ENCODE measurements at places on chromosomes 3 and 15.

DNA sequence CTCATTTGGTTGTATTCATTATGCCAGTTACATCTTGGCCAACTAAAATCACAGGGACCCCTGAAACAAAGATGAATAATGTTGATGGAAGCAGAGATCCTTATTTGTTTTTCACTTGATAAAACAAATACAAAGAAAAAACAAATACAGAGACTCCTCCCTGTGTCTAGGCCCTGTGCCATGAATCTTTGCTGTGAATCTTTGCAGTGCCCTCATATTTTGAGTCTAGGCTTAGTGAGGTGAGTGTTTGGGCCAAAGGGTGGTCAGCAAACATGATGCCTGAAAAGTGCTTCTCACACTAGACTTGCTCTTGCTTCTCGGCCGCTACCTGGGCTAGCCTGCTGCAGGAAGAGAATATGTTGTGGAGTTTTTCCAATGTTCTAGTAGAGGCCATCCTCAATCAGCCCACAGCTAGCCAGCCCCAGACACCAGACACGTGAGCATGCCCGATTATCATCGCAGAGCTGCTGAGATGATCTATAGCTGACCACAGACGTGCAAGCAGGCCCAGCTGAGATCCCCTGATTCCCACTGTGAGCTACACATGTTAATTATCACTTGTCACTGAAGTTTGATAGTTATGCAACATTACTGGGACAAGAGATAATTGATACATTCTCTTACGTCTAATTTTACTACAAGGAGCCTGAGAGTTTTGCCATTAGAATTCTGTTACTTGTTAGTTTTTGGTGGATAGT, 191.4 kb downstream of the THRB start:
- no peak for DNase-seq

DNA sequence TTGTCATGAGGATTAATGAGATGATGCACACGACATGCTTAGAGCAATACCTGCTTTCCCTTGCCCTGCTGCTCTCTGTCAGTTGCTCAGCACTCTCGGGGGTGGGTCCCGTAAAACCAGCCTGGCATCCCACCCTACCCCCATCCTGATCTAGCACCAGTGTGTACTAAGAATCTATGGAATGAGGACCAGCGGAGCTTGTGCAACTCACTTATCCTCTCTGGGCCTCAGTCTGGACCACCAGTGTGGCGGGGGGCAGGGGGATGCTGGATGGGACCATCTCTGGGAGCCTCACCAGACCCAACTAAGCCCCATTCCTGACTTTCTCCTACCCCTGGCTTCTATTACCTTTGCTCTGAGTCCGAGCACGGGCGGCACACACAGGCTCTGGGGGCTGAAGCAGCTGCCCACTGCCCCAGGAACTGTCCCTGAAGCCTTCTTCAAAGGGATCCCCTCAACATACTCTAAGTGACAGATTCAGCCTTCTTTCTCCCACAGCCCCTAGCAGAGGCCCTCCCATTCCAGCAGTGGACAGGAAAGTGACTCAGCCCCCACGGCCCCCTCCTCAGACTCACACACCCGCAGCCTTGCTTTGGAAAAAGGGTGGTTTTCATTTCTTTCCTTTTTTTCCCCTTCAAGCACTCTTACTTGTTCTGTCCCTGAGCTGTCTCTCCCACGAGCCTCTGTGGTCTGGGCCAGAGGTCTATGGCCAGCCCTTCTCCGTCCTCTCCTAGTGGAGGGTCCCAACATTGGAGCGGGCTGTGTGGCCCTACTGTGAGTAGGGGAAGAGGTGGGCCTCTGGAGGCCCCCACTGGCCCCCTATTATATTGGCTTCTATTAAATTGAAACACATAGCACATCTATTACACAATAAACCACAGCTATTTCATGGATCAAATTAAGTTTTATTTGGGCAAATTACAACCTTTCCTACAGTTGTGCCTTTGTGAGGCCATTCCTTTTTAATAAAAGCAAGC, 100.3 kb downstream of the SMAD6 start:
- DNase-seq = no peak

GRCh38 chr3:116001151-116001621, 377.9 kb downstream of the GAP43 start:
- no peak for DNase-seq

- DNase-seq = no peak
Measured at GRCh38 chr3:52712291-52713212, 6.6 kb downstream of the SPCS1 start.

GRCh38 chr3:68936856-68937255, 4.5 kb upstream of the TAFA4 start:
- no peak for DNase-seq

- DNase-seq = peak; percentile 11
Measured at GRCh38 chr15:52331490-52332240, 36.1 kb upstream of the MYO5C start.

GRCh38 chr15:101090428-101090790, 161.4 kb downstream of the CHSY1 start:
- DNase-seq = no peak

- DNase-seq = no peak
Measured at GRCh38 chr3:22612927-22613326, 590.2 kb upstream of the UBE2E2 start.

- no peak for DNase-seq
Measured at GRCh38 chr3:37559461-37559860, 302.2 kb upstream of the CTDSPL start.

All from activated CD8-positive, alpha-beta memory T cell treated with anti-CD3 and anti-CD28 coated beads for 1 hour (primary cell).